Activated T-helper 1 cell treated with Interleukin-2 at 50 U/mL for 16 hours (primary cell): ENCODE measurements at places on chromosomes 6 and 20.

DNA sequence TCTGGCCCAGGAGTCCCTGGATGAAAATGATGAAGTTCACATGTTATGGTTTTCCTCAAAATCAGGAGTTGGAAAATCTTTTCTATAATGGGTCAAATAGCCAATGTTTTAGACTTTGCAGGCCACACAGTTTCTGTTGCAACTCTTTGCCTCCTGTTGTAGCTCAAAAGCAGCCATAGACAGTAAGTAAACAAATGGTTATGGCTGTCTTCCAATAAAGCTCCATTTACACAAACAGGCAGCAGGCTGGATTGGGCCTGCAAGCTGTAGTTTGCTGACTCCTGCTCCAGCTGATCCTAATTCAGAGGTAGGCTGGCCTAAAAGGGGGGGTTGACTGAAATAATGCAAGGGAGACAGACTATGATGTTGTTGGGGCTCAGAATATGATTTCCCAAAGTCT, 33.0 kb downstream of the METTL24 start:
- no peak for DNase-seq

DNA sequence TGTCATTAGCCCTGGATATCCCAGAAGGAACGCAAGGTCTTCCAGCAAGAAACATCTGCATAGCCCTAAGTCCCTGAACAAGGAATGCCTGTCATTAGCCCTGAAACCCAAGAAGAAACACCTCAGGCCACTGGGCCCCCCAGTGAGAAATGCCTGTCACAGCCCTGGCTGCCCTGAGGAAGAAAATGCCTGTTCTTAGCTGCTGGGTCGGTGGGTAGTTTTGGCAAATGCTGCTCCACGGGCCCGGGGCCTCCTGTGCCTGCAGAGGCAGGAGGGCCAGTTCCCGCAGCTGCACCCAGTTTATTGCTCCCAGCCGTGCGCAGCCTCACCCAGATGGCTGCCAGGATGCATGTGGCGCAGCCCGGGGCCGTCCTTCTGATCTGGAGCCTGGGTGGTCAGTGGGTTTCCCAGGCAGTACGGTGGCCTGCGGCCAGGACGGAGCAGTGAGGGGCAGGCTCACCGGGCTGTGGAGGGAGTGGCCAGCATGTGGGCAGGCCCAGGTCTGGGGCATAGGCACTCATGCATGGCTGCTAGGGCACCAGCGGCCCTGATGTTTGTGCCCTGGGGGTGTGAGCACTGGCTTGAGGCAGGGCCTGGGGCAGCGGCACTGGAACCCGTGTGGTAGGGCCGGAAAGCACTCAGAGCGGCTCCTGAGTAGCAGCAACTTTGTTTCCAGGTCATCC, 219.0 kb downstream of the ERMARD start:
- DNase-seq = no peak

DNA sequence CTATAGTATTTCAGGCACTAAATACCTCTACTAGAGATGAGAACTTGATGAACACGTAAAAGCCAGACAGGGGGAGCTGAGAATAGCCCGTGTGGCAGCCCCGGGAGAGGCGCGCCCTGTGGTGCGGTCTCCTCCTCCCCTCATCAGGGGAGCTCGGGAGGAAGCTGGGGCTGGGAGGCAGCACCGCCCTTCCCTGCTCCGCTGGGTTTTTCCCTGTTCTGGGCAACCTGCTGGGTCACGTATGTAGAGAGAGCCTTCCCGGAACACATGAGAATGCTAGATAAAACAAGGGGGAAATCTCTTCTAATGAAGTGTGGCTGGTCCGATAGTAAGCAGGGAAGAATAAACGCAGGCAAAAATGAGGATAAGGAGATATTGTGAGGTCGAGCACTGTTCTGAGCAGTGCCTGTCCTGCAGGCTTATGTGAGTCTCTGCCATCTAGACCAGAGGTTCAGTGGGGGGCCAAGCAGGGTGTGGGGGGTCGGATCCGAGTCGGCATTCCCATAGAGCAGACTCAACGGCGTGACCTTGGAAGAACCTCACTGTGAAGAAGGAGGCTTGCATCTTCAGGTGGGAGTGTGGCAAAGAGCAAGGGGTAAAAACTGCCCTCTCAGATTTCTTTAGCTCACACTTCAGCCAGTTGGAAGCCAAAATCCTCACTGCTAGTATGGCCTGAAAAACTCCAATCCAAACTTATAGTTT, 13.4 kb upstream of the RPS6KA2 start:
- DNase-seq = no peak

- no peak for DNase-seq
These were observed 2.9 kb downstream of the UBR2 start for GRCh38 chr6:42566614-42567208.

- DNase-seq = no peak
These were observed 30.1 kb downstream of the SF3B5 start for GRCh38 chr6:144065213-144065660.

DNA sequence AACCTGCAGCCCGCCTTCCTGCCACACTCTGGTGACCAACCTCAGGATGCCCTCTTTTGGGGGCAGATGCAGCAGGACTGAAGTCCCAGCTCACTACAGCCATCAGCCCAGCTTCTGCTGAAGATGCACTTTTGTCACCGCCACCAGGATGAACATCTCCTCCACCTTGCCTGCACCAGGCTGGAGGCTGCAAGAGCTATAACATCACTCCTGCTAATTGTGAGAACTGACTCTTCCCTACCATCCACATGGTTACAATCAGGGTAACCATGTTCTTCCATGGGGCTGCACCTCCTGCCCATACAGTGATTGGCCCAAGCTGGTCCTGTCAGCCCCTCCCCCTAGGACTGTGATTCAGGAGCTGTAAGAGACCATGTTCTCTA, 2.0 kb upstream of the ACTL10 start:
- no peak for DNase-seq

GRCh38 chr6:124487623-124488431, 474.4 kb upstream of the RNF217 start:
- DNase-seq = no peak

- DNase-seq = no peak
These were observed 5.7 kb upstream of the PXDC1 start for GRCh38 chr6:3757241-3757641.

DNA sequence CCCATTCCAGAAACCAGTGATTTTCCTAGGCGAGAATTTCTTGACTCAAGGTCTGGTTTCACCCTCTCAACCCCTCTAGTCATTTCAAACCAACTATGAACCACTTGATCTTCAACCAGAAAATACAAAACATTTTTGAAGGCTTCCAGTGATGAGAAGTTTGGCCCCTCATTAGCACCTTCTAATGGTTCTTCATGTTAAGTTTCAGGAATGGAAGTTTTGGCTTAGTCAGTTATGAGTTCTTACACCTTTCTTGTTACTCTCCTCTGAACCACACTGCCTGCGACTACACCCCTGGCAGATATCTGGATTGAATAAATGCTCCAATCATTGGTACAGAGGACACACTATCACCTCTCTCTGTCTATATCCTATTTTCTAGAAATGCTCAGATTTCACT, 67.2 kb downstream of the GJA10 start:
- DNase-seq = no peak

GRCh38 chr6:10550764-10551163, 29.6 kb downstream of the GCNT2 start:
- DNase-seq = no peak

GRCh38 chr6:63571361-63572043, 778 bp upstream of the LOC128125822 start:
- peak; percentile 23 for DNase-seq

- no peak for DNase-seq
These were observed 196.3 kb downstream of the FUT9 start for GRCh38 chr6:96212066-96212465.

DNA sequence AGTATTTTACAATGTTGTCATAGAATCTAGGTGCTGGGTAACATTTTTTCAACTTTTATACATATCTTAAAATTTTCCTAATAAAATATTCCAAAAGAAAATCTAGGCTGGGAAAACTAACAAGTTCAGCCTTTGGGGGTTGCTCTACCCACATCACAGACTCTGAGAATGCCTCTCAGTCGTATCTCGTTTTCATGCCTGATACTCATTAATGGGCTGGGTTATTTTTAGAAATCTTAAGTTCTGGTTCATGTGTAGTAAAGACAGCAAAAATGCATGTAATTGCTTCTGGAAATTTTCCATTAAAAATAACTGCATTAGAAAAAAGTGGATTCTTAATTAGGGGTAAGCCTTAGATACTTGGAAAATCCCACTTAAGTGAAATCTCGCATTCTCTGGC, 149.3 kb downstream of the SLC24A3 start:
- DNase-seq = no peak

GRCh38 chr6:34810936-34811632, 19.2 kb downstream of the BLTP3A start:
- DNase-seq = no peak

DNA sequence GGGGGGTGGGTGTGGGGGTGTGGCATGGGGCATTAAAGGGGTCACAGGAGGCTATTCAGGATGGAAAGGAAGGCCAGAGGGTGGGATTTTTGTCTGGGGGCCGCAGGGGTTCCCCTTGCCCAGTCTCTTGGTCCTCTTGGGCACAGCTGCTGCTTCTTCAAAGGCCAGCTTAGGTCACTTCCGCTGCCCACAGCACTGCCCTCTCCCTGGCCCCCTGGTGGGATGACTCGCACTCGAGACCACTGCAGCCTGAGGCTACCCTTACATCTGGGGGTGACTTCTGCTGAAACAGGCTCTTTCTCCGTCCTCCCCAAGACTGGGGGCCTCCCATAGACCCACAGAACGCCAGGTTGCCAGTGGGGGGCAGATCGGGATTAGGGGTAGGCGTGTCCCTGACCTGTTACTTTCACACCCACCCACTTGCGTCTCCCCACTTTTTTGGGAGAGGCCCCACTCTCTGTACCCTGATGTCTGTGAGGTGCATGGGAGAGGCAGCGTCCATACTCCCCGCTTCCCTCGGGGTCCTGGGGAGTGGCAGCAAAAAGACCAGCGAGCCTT, 1.3 kb downstream of the LKAAEAR1 start:
- no peak for DNase-seq

GRCh38 chr6:8065519-8065911, 1.3 kb upstream of the BLOC1S5 start:
- DNase-seq = no peak

DNA sequence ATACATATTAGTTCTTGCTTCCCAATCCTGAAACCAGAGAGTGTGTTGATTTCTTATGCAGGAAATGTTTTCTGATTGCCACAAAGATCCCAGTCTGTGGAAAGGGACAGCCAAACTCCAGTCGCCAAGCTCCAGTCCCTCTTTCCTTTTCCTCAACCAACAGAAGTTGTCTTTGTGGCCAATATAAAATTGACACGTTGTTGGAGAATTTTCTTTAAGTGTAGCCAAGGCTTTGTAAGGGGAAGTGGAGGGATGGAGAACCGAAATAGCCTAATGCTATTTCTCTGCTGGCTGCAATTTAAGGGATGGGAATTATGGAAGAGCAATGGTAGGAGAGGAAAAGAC, 5.4 kb downstream of the ADGRB3 start:
- DNase-seq = no peak

DNA sequence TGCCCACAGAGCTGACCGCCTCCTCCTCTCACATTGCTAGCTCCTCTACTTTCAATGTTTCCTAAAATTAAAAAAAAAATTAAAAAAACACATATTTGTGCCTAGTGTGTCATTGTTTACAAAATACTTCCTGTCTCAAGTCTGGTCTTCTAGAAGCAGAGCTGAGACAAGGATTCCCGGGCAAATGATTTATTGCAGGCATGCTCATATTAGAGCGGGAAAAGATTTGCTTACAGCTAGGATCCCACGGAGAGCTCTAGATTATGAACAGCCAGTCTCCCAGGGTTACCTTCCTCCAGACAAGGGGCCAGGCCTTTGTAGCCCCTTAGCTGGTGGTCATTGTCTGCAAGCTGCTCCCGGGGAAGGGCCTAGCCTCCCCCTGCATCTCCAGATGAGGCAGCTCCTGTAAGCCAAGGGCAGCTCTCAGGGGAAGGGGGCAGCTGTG, 9.4 kb downstream of the PACSIN1 start:
- no peak for DNase-seq

DNA sequence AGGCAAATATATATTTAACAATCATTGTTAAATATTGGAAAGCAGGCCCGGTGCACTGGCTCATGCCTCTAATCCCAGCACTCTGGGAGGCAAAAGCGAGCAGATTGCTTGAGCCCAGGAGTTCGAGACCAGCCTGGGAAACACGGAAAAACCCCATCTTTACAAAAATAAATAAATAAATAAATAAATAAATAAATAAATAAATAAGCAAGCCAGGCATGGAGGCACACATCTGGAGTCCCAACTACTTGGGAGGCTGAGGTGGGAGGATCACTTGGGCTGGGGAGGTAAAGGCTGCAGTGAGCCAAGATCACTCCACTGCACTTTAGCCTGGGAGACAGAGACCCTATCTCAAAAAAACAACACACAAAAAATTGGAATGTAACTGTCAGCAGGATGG, 53.7 kb downstream of the ZFP64 start:
- DNase-seq = no peak
